ENCODE measurements at places on chromosomes 7 and 10. TPM values are rescaled to one million over a fixed set of nuclear protein-coding genes. Genes with fewer than 3 reads are reported as not detected.

The PAPOLB gene
- total RNA-seq, result 0.14 TPM

The KCNMA1 gene
- total RNA-seq, result 23.6 TPM

The SPDYE16 gene
- total RNA-seq, result not detected

The ASB10 gene
- not detected for total RNA-seq

DNA sequence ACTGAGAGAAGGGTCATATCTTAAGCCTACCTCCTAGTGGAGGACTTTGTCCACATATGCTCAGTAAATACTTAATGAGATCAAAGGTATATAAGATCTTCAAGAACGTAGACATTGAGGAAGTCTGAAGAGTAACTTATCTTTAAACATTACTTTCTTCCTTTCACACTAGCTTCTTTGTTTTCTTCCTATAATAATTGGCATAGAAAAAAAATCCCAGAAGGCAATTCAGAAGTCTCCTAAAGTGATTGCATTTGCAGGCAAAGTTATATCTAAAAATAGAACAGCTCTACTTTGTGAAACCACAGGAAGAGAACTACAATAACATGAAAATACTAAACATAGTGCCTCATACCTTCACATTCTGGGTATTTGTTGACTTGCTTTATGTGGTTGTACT, 150.4 kb downstream of the PPP1R3A start:
- DNase-seq, result no peak

GRCh38 chr10:48773580-48773979, 88.9 kb downstream of the WDFY4 start:
- no peak for DNase-seq

GRCh38 chr7:82382276-82382675, 61.3 kb downstream of the CACNA2D1 start:
- no peak for DNase-seq

GRCh38 chr10:3538291-3538655, 246.7 kb downstream of the KLF6 start:
- no peak for DNase-seq

DNA sequence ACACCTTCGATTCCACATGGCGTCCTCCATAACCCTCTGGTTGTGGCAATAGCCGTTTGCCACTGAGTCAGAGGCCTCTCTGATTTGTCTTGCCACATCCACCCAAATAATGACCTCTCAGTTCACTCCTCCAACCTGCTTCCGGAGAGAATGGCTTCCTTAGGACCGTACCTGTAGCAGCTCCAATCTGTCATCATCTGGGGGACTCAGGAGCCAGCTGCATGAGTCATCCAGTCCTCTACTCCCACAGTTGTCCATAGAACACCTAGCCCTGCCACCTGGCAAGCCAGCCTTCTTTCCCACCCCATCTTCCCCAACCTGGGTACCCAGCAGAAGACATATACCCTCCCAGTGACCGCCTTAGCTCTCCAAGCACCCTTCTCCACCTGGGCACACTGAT, 64.4 kb upstream of the MXI1 start:
- DNase-seq, result no peak

GRCh38 chr7:26422761-26423160, 131.1 kb downstream of the SNX10 start:
- no peak for DNase-seq
